ENCODE measurements at places on chromosomes 6 and 20.

DNA sequence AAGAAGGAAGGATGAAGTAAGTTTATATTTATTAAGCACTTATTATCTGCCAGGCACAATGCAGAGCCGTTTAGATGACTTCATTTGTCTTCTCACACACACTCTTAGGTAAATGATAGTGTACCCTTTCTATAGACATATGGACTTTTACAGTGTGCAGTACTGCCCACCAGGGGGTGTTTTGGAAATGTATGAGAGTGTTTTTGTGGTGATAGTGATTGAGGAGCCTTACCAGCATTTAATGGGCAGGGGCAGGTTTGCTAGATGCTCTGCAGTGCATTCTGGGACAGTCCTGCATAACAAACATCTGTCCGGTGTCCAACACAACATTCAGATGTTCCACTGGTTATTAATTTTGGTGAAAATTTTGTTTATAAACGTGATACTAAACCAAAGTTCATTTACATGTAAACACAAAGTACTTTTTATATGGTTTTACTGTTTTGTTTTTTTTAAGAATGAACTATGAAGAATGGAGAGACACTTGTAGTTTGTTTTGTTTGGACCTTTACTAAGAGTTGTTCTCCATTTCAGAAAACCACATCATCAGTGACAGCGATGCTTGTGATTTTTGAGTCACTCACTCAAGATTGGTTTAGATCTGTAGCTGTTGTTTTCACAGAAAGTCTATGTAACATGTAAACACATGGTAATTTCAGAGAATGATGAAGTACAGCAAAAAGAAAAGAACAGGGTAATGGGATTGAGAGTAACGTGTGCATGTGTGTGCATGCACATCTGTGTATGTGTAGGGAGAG is 19.9 kb downstream of the KCNS1 start:
- peak; percentile 26 for DNase-seq

DNA sequence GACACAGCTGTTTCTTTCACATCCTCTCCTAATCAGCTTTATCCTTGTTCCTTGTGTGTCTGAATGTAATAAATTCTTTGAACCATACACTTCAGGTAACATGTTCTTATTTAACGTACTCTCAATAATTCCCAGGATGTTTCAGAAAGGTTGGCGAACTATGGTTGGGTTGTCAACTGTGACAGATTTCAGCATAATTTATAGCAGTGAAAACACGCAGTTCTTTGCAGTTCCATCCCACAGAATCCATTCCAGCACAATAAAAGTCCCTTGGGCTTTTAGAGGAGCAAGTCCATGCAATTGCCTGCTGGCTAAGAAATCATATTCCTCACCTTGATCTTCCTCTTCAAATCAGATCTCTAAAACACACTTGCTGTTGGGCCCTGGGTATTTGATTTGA is 119.3 kb downstream of the COL9A1 start:
- no peak for DNase-seq

- no peak for DNase-seq
These were observed 1.7 kb upstream of the BLCAP start for GRCh38 chr20:37529214-37529967.

DNA sequence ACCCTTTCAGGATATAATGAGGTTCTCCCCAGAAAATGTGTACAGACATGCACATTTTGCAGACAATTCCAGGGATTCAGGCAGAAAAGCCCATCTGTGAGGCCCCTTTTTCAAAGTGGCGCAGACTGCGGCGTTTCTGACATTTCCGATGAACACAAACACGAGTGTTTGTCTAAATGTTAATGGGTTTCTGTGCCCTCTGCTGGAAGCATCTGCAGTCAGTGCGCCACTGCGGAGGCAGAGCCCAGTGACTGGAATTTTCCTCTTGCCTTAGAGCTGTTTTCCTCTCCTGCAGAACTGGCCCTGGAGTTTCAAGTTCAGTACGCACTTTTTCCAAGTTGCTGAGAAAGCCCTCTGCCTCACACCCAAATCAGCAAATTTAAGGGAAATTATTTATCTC is 15.3 kb downstream of the ANKRD60 start:
- DNase-seq, result peak; percentile 68

- DNase-seq, result no peak
These were observed 73.0 kb upstream of the MYLIP start for GRCh38 chr6:16055852-16056251.

- DNase-seq, result no peak
These were observed 4.8 kb upstream of the ASF1A start for GRCh38 chr6:118889163-118889562.

GRCh38 chr6:137976430-137976829 is 109.4 kb downstream of the TNFAIP3 start:
- DNase-seq, result no peak

DNA sequence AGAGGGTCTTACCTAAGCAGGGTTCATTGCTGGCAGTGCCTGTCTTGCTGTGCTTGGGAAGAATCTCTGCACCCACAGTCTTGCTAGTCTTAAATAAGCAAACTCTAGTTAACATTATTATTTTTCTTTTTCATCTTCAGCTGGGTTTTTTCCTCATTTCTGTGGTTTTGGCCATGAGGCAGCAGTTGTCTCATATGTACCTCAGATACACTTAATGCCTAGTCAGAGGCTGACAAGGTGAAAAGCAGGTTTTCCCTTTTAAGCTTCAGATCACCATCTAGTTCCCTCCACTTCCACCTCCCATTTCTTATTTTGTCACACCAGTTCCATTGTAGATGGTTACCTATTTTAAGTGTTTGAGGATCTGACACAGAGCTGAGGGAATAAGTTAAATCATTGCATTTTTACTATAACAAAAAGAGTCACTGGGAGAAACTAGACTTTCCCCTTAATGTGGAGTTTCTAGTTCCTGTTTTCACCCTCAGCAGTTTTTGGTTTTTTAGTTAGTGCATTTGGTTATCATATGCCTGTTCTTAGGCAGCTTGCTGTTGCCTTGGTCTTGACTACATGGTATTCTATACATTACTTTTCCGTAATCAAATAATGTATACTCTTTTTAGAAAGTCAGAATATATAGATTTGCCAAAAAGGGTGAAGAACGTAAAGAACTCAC is 46.0 kb downstream of the AFDN start:
- no peak for DNase-seq

DNA sequence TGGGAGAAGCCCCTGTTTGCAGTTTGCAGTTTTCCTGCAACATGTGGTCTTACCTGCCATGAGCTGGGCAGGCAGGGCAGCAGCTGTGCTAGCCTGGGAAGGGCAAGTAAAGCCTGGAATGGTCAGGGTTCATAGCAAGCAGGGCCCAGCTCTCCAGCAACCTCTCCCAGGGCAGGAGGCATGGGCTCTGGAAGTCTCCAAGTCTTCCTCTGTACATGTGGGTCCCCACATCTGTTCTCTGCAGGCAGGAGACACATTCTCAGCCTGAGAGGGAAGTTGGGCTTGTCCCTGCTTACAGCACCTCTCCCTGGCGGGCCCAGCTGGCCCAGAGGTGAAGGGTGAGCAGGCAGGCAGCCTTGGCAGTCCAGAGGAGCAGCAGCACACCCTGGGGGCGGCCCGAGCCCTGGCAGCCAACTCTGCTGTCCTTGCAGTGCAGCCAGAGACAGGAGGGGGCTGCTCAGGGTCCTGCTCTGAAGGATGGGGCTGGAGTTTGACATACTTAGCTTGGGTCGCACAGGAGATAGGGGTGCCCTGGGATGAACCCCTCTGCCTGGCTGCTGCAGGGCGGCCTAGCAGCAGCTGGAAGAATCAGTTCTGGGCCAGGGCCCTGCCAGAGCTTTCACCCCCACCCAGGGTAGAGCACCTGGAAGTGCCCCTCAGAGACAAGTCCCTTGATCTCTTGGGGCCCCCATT is 176.0 kb downstream of the MRPL14 start:
- peak; percentile 58 for DNase-seq

DNA sequence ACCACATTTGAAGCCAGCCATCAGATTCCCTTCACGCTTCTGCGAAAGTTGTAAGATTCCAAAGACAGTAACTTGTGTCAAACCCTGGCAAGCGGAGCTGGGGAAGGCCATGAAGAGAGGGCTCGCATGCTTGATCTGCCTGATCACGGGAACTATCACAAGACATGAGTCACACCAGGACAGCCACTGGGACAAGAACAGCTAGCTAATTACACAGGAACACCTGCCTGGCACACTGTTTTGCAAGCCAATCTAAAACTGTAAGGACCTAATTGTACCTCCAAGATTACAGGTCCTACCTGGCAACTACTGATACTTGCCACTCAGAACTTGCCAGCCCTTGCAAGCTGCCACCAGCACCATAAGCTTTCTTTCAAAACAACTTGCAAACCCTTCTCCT is 289.3 kb downstream of the KIF16B start:
- no peak for DNase-seq

DNA sequence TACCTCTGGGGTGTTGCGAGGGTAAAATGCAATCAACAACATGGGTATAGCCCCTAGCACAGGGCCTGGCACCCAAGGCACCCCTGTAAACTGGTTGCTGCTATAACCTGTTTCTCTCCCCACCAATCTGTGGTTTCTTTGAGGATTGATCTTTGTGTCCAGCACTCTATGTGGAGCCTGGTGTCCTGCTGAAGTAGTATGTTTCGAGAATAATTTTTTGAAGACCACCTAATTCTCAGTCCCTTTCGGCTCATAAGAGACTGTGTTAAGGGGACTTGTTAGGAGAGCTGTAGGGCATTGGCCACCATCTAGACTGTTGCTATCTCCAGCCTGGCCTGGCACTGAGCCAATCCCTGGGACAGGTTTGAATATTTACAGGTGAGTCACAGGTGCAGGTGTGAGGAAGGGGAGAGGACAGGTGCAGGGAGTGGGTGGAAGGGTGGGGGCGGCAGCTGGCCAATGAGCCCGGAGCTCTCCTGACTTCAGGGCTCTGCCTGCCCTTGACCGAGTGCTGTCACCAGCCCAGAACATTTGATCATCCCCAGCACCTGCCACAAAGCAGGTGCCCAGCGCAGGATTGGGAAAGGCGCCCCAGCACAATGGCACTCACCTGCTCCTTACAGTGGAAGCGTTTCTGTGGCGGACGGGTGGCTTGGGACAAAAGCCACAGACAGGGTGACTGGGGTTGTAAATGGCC is 8.1 kb upstream of the C20orf144 start:
- DNase-seq, result no peak

DNA sequence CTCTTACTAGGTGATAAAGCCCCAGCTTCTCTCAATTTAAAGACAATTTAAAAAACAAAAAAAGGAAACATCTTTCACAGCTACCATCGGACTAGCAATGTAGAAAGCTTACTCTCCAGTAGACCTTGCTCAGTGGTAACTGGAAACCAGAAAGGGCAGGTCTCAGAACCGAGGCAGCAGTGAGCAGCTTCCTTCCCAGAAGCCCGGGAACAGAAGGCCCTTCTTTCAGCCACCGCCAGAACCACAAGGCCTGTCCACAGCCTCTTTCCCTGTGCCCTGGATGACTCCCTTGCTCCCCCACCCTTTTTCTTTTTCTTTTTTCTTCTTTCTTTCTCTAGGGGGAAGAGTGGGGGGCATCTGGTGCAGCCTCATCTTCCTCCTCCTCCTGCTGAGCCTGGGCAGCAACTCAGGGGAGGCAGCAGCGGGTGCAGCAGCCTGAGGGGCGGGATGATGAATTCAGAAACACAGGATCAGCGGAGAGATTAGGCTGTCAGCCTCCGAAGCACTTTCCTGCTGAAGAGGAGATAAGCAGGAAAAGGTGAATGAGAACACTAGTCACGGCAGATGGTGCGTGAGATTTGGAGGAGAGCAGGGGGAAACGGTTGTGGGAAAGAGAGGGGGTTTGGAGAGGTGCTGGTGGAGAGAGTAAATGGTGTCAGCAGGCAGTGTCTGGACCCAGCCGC is 158.5 kb downstream of the ID4 start:
- no peak for DNase-seq

- DNase-seq, result no peak
These were observed 69.4 kb downstream of the FYN start for GRCh38 chr6:111803804-111804203.

DNA sequence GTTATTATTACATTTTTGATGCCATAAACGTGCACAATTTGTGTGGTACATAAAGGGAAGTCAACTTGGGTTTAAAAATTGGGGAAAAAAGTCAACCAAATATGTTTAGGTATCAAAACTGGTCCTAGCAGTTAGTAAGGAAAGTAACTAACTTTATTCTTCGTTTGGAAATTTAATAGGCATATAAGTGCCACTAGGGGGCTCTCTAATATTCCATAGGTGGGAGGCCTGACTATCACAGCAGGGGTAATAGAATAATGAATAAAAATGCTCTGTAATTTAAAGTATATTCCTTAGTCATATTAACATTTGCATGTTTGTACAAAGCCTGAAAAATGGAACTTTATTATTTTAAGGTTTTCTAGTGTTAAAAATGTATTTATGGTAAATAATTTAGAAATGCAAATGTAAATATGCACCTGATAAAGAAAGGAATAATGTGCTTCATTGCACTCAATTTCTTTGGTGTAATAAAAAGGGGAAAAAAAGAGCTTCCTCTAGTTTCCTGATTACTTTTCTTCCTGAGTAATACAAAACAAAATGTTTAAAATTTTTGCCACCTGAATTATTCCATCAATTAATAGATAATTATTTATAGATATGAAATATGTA is 125.7 kb upstream of the HDAC2 start:
- peak; percentile 42 for DNase-seq

- DNase-seq, result no peak
These were observed 121.7 kb downstream of the SMOC2 start for GRCh38 chr6:168562576-168563151.

DNA sequence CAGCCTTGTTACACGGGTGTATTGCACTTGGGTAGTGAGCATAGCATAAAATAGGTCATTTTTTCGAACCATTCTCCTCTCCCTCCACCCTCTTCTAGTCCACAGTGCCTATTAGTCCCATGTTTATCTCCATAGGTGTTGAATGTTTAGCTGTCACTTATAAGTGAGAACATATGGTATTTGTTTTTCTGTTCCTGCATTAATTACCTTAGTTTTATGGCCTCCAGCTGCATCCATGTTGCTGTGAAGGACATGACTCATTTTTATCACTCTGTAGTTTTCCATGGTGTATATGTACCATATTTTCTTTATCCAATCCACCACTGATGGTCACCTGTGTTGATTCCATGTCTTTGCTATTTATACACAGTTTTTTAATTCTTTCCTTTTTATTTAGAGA is 889.5 kb downstream of the EYS start:
- no peak for DNase-seq

DNA sequence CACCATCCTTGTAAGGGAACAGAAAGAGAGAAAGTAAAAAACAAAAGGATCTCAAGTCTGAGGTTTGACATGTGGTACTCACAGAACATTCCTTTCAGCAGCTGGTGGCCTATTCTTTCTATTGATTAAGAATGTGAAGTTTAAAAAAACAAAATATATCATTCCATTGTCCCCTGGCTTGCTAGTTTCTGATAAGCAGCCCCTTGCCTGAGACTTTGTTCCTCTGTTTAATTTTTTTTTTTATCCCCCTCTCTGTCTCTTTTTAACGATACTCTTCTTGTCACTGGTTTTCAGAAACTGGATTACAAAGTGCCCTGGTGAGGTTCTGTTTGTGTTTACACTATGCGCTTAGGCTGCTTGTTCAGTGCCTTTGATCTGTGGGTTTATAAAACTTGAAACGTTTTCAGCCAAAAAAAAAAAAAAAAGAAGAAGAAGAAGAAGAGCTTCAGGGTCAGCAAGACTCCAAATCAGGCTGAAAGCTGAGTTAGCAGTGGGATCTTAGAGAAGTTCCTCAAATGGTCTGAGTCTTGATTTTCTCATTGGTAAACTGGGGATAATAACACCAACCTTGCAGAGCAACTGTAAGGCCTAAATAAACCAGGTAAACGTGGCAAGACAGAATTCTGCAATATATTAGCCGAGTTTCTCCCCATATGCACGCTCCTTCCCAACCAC is 45.1 kb upstream of the SLC22A23 start:
- DNase-seq, result no peak
